CD8-positive, alpha-beta memory T cell (primary cell): ENCODE measurements at places on chromosomes 11 and 22. TPM values are rescaled to one million over a fixed set of nuclear protein-coding genes. Genes with fewer than 3 reads are reported as not detected.

Gene FOLR1
- not detected for total RNA-seq

Gene SYTL2
- 13.2 TPM for total RNA-seq

DNA sequence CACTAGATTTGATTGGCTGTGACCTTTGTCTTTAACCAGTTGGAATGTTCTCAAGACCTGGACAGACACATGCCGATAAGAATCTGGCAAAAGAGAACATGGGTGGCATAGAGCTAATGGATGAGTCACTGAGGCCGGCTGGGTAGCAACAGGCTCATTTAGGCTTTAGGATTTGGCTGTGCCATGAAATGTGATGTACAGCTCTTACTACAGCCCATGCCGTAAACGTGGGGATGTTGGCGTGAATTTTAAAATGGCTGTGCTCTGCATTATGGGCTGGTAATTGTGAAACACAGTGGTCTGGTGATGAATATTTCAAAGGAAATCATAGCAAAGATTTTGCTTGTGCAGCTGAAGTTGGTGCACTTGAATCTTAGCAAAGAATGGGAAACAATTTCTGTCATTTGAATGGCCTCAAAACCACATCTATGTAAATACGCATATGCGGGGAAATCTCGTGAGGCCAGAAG, 332.4 kb downstream of the TBC1D22A start:
- no peak overlapping the region for H3K27ac ChIP-seq
- peaks cover 5% of the 10 kb centered on the region for H3K4me1 ChIP-seq
- no peaks in the 10 kb centered on the region for H3K27me3 ChIP-seq
- no peaks in the 10 kb centered on the region for H3K36me3 ChIP-seq
- DNase-seq = no peak

GRCh38 chr22:48782326-48782725, 1045.3 kb downstream of the BRD1 start:
- no peak overlapping the region for H3K27ac ChIP-seq
- DNase-seq = no peak
- no peaks in the 10 kb centered on the region for H3K4me1 ChIP-seq

DNA sequence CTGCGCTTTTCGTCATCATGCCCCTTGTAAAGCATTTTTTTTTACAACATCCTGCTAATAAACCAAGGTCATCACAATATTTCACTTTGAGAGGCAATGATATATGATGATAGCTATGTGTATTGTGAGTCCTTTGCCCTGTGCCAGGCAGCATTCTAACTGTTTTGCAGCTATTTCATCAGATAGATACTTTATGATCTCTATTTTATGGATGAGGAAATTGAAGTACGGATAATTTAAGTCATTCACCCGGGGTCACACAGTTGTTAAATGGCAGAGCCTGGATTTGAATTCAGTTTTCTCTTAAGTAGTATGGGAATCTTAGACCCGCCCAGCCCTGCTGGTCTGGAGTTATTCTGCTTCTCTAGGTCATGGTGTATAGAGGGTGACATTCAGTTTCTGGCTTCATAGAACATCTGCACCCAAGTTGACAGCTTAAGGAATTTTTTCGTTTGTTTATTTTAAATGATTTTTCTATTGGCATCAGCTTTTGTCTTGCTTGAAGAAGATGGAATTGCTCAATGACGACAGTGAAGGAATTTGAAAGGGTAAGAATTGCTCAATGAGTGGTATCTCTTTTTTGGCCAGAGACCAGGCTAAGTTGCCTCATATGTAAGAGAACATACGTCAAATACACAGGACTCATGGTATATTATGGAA, 926 bp downstream of the PRR5L start:
- H3K36me3 ChIP-seq = no peaks in the 10 kb centered on the region
- no peak overlapping the region for H3K27ac ChIP-seq
- no peak overlapping the region for H3K4me3 ChIP-seq

DNA sequence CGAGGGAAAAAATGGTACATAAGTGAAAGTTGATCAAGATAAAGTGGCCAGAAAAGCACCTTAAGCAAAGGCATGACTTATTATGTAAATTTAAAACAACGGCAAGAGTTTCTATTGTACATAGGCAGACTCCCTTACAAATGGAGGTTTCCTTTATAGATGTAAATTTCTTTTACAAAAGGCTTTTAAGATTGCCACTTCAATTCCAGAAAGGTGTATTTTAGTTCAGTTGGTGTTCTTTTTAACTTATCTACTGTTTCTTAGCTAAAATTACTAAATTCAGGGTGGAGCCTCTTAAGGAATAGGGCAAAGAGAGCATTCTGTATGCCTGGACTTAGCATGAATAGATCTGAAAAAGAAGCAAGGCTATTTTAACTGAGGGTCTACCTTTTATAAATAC, 24.9 kb upstream of the GNAZ start:
- no peaks in the 10 kb centered on the region for H3K36me3 ChIP-seq
- H3K4me3 ChIP-seq = no peak overlapping the region
- H3K4me1 ChIP-seq = no peaks in the 10 kb centered on the region

- H3K4me3 ChIP-seq = no peak overlapping the region
- no peak overlapping the region for H3K27ac ChIP-seq
- no peaks in the 10 kb centered on the region for H3K27me3 ChIP-seq
- no peaks in the 10 kb centered on the region for H3K36me3 ChIP-seq
Measured at GRCh38 chr11:122775675-122776271, 62.5 kb upstream of the CRTAM start.
